Forelimb muscle (tissue), 1 donor: ENCODE measurements at places on chromosomes 3 and 15.

- no peak for DNase-seq
Measured at GRCh38 chr3:32973982-32974381, 22.5 kb downstream of the CCR4 start.

DNA sequence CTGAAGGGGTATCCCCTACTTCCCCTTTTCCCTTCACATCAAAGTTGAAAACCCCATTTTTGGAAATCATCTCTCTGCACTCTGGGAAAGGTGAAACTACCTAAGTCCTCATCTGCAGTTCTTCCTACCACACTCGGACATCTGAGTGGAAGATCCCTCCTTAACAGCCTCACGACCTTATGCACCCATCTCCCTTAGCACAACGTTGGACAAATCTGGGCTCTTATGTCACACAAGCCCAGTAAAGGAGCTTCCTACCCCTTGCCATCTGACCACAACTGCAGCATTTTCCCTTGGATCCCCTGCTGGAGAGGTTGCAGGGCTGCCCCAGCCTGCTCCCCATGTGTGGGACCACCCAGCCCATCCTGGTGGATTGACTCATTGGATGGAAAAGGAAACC is 252.1 kb upstream of the ST8SIA2 start:
- DNase-seq: no peak

DNA sequence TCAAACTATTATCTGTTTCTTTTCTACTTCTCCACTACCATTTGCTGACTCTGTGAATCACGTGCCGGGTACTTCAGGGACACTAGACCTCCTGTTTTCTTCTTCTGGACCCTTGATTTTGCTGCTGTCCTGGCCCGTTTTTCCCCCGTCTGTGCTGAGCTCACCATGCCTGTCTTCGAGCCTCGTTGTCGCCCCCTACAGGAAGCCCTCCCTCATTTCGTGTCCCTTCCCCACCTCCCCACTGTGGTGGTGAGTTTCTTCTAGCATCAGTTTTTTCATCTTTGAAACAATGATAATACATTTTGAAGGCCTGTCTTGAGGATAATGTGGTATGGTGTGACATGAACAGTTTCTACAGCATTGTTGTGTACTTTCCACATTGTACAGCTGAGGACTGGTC is 12.8 kb downstream of the GABRG3 start:
- no peak for DNase-seq

GRCh38 chr15:24957691-24958090 is 2.9 kb downstream of the SNRPN start:
- DNase-seq: no peak

GRCh38 chr3:4571690-4572334 is 78.7 kb downstream of the ITPR1 start:
- DNase-seq: no peak
